Esophagus squamous epithelium (tissue), 5 donors: ENCODE measurements at places on chromosomes 16 and 17.

DNA sequence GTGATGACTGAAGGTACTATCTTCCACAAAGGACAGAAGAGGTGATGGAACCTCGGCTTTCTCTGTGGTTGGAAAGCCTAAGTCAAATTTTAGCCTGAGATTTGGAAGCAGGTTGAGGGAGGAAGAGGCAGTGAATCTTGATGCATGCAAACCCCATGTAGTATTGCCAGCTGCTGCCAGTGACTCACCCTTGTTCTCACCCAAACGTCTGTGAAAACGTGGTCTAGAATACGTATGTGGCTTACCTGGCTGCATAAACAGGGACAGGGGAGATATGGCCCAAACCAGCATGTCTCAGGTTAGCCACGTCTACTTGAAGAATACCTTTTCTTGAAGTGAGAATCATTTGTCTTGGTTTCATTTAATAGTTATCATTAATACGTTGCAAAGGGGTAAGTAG is 438.0 kb upstream of the MAF start:
- H3K36me3 ChIP-seq, result no peaks in the 10 kb centered on the region
- H3K27ac ChIP-seq, result no peak overlapping the region
- DNase-seq, result no peak
- H3K4me1 ChIP-seq, result peaks cover 13% of the 10 kb centered on the region
- no peaks in the 10 kb centered on the region for H3K27me3 ChIP-seq
- no peak overlapping the region for H3K4me3 ChIP-seq

DNA sequence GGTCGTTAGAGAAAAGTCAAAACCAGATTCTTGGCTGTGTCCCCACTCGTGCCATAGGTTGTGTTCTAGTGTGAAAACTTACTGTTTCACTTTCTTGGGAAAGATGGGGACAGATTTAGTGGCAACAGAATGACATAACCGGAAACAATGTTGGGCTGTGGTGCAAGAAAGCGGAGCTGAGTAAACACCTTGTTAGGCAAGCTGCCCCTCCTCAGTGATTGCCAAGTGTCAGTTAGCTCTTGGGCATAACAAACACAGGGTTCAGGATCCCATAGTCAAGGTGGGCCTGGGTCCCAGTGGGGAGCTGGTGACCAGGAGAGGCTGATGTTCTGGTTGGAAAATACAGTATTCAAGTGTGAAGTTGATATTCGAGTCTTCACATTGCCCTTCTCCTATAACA is 15.4 kb downstream of the UBN1 start:
- DNase-seq, result no peak
- no peaks in the 10 kb centered on the region for H3K27me3 ChIP-seq
- peaks cover 25% of the 10 kb centered on the region for H3K36me3 ChIP-seq
- H3K27ac ChIP-seq, result no peak overlapping the region

- no peaks in the 10 kb centered on the region for H3K36me3 ChIP-seq
- H3K27ac ChIP-seq, result no peak overlapping the region
- no peaks in the 10 kb centered on the region for H3K27me3 ChIP-seq
- H3K4me3 ChIP-seq, result peak overlapping the region; percentile 45
- H3K4me1 ChIP-seq, result peaks cover 14% of the 10 kb centered on the region
Observed at GRCh38 chr16:29784901-29785500, 5.5 kb upstream of the KIF22 start.

- H3K27ac ChIP-seq, result no peak overlapping the region
- H3K36me3 ChIP-seq, result no peaks in the 10 kb centered on the region
- no peak for DNase-seq
- no peaks in the 10 kb centered on the region for H3K4me1 ChIP-seq
- no peaks in the 10 kb centered on the region for H3K27me3 ChIP-seq
Observed at GRCh38 chr16:81429045-81429521, 15.5 kb upstream of the CMIP start.

GRCh38 chr16:30530163-30531037 is 4.0 kb upstream of the ZNF768 start:
- no peak for DNase-seq
- H3K36me3 ChIP-seq, result peaks cover 11% of the 10 kb centered on the region
- no peak overlapping the region for H3K4me3 ChIP-seq
- no peak overlapping the region for H3K27ac ChIP-seq
- H3K4me1 ChIP-seq, result peaks cover 25% of the 10 kb centered on the region

DNA sequence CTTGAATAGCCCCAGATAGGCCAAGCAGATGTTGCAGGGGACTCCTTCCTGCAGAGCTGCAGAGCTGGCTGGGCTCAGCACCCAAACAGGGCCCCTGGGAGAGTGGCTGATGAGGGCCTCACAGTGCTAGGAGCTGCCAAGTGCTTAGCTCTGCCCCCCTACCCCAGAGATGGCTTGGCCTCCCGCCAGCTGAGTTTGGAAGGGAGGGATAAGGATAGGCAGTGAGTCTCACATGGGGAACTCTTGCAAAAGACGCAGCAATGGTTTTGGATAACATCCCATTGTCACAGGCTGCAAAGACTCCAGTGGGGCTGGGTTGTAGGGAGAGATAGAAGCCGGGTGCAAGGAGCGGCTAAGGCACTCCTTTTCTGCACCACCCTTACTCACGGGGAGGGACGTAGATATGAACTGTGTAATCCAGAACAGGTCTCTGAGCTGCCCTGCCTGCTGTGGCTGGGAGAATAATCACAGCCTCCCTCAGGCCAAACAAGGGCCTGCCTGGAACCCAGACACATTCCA is 52.9 kb upstream of the MAF start:
- H3K4me3 ChIP-seq, result no peak overlapping the region
- H3K27ac ChIP-seq, result peak overlapping the region; percentile 25
- peaks cover 72% of the 10 kb centered on the region for H3K4me1 ChIP-seq
- no peaks in the 10 kb centered on the region for H3K36me3 ChIP-seq

GRCh38 chr17:72609501-72609900 is 483.0 kb downstream of the SLC39A11 start:
- H3K4me3 ChIP-seq, result no peak overlapping the region
- DNase-seq, result no peak
- H3K27me3 ChIP-seq, result no peaks in the 10 kb centered on the region
- peak overlapping the region; percentile 69 for H3K27ac ChIP-seq
- peaks cover 44% of the 10 kb centered on the region for H3K4me1 ChIP-seq

DNA sequence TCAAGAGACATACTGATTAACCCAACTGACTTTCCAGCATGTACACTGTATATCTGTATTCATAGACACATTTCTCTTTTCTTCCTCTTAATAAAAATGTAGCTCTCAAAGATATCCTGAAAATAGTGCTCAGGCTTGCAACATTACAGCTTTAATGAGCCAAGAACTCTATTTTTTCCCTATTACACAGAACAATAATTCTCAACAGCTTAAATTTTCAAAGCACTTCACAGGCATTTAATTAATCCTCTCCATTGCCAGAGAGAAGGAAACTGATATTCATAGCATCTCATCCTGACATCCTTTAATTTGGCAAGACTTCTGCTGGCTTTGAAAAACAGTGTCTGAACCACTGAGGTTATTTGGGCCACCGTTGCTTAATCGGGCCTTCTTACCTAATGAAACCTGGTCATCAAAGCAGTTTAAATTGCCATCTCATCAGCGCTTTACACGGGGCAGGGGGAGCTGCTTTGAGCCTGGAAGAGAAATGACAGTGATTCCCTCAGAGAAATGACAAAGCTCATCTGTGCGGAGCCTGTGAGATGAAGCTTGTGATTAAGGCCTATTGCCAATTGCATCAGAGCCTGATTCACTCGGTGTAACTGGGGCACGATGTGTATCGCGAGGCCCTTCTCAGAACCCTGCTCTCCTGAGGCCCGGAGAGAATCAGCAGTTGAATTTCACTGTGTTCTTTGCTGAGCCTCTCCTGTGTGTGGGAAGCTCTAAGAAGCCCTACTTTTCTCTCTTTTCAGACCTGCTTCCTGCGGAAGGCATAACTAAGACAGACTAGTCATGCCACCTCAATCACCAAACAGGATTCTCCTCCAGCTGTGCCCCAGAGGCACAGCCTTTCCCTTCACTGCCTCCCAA is 8.5 kb upstream of the SIAH1 start:
- no peak overlapping the region for H3K4me3 ChIP-seq
- peak overlapping the region; percentile 38 for H3K27ac ChIP-seq
- DNase-seq, result no peak
- H3K36me3 ChIP-seq, result no peaks in the 10 kb centered on the region
- peaks cover 27% of the 10 kb centered on the region for H3K4me1 ChIP-seq
- H3K27me3 ChIP-seq, result no peaks in the 10 kb centered on the region

DNA sequence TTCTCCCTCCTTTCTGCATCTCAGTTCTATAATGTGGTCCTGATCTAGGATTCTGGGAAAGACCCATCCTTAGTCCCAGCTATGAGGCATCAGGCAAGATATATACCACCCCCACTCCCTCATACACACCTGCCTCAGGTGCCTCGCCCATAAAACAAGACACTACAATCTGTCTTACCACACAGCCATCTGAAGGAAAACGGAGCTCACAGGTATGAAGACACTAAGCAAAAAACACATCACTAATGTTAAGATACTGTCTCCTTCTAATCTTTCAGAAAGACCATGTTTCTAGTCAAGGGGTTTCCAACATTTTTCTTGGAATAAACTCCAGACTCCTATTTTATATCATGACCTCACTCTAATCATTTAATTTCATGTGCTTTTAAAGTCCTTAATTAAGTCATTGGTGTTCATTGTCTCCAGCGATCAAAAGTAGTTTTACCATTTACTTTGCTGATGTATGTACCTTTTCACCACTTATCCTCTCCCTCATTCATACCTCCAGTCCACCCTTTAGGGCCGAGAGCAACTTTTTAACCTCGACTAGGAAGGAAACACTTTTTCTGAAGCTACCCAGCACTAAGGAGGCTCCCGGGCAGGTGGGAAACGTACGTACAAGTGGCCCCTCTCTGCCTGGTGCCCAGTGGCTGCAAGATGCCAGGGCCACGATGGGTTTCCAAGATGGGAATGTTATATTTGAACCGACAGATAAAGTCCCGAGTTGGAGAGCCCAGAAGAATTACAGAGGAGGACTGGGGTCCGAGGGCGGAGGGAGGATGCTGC is 979 bp downstream of the MAP3K14 start:
- DNase-seq, result no peak
- H3K27me3 ChIP-seq, result no peaks in the 10 kb centered on the region
- peaks cover 90% of the 10 kb centered on the region for H3K4me1 ChIP-seq
- H3K4me3 ChIP-seq, result peak overlapping the region; percentile 84
- no peaks in the 10 kb centered on the region for H3K36me3 ChIP-seq
- peak overlapping the region; percentile 99 for H3K27ac ChIP-seq

DNA sequence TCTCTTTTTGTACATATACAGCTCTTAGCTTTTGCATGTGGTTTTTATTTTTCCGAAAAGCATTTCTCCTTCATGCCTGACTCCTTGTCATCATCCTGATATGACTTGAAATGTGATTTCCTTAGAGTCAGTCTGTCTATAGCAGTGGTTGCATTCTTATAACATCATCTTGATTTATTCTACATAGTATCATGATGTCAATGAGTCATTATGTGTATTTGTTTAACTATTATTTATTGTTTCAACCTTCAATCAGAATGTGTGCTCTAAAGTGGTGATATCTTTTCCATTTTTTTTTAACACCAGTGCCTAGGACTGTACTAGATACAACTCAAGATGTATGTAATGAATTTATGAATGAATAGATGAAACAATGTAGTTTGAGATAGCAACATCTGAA is 354.9 kb upstream of the CDH8 start:
- no peaks in the 10 kb centered on the region for H3K36me3 ChIP-seq
- no peaks in the 10 kb centered on the region for H3K4me1 ChIP-seq
- H3K27ac ChIP-seq, result no peak overlapping the region
- no peak overlapping the region for H3K4me3 ChIP-seq
- no peaks in the 10 kb centered on the region for H3K27me3 ChIP-seq
- no peak for DNase-seq

DNA sequence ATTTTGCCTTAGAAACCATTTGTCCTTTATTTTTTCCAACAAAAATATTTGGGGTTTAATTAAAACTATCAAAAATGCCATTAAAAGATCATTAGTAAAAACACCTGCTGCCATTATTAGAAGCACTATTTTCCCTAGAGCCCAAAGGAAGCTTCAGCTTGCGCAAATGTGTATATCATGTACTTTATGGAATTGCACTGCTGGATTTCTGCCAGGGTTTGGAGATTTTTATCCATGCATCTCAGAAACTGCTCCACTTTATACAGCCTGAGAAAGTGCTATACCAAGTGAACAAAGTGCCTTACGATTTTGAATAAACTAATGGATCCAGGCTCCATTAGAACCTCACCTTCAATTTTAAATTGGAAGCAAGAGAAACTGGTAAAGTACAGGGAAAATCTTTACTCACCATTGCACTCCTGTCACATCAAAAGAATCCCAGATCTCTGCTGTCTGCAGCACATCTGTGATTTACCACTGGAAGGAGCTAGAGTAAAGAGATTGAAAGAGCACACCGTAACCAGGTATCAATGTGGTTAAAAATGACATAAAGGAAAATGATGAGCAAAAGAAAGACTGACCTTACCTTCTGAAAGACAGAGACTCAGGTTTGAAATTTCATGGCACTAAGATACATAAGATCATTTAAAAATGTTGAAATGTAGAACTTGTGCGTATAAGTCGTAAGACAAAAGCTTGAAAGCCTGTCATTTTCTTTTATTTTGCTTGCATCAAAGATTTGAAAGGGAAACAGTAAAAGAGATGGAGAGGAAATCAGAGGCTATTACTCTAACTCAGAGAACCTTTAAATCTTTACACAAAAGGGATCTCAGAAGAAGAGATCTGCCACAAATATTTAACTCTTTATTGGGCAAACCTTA is 678.1 kb upstream of the GOT2 start:
- no peaks in the 10 kb centered on the region for H3K36me3 ChIP-seq
- no peak overlapping the region for H3K27ac ChIP-seq
- H3K4me1 ChIP-seq, result no peaks in the 10 kb centered on the region
- no peaks in the 10 kb centered on the region for H3K27me3 ChIP-seq
